ENCODE measurements at places on chromosomes 7 and 10.

GRCh38 chr10:100939763-100940344 is 27.1 kb downstream of the SLF2 start:
- no peak for DNase-seq

DNA sequence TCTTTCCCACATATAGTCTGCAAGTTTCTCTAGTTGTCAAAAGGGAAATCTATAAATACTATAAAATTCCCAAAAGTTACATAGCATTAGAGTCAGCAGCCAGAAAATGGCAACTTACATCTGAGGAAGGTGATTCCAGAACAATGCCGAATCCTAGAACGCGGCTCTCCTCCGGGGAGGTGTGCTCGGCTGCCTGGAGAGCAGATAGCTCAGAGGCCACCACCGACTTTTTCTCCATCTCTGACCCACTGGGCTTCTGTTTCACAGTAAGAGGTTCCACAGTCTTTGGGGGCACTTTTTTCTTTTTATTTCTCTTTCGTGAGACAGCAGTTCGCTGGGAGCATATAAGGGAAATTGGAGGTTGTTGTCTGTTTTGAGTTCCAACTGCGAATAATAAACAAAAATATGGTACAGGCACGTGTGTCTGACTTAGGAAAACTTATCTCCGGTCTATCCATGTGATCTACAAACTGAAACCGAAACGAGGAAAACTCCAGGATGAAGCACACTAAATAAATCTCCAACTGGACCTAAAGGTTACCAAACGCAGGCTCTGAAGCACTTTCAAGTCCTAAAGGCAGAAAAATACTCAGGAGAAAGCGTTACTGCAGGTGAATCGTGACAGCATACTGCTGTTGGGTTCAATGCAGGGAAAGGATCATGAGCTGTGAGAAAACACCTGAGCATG is 36.2 kb downstream of the BEND7 start:
- no peak for DNase-seq

DNA sequence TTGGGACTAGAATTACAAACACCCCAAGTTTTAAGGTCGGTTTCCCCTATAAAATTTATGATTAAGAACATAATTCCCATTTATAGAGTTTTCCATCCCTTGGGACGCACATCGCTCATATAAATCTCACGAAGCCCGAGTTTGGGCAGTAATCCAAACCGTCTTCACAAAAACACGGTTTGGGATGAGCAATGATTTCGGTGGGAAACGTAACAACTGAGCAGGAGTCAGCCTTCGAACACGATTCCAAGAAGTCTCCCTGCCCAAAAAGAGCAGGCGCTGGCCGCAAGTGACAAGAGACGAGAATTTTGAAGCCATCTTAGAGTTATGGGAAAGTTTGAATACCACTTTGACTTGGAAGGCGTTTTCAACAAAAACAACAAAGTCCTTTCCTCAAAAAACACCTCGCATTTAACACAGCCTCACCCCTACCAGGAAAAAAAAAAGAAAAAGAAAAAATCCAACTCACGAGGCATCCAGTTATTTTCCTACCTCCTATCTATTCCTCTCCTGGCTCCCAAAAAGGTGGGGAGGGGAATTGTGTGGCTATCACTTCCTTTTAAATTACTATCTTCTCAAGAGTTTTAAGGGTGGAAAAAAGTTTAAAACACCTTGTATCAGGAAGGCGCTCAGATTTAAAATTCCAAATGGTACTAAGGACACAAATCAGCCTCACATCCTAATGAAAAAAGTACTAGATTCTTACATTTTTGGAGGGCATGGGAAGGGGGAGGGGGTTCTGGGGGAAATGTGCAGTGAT is 1.6 kb downstream of the SEPHS1 start:
- no peak for DNase-seq

DNA sequence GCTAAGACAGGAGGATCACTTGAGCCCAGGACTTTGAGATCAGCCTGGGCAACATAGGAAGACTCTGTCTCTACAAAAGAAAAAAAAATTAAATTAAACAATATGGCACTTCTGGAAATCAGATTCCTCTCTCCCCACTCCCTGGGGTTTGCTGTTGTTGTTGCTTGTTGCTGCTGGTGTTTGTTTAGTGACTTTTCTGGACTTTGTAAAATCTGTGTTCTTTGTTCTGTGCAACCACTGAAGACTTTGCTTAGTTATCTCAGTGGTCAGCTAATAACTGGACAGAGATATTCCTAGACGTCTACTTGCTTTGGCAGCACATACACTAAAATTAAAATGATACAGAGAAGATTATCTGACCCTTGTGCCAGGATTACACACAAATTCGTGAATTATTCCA is 10.3 kb upstream of the WIPI2 start:
- no peak for DNase-seq

DNA sequence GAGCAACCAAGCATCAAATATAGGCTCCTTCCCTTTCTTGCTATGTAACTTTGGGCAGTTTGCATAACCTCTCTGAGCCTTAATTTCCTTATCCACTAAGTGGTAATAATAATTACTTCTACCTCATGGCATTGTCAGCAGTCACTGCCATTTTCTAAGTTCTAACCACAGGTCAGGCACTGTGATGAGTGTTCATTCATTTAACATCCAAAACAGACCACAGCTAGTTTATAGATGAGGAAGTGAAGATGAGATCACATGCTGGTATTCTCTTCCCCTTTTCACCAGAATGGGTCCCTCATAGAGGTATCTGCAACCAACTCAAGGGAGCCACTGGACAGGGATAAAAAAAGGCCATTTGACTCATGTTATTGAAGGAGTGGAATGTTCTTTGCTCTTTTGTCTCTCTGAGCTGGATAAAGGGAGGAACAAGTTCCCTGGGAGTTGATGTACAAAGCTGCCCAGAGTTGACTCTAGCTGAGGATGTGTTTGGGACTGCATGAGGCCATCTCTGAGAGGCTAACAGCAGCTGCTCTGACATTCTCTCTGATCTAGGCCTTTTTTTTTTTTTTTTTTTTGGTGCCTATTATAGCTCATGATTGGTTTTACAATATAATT is 65.0 kb downstream of the DNAJC12 start:
- DNase-seq, result no peak

DNA sequence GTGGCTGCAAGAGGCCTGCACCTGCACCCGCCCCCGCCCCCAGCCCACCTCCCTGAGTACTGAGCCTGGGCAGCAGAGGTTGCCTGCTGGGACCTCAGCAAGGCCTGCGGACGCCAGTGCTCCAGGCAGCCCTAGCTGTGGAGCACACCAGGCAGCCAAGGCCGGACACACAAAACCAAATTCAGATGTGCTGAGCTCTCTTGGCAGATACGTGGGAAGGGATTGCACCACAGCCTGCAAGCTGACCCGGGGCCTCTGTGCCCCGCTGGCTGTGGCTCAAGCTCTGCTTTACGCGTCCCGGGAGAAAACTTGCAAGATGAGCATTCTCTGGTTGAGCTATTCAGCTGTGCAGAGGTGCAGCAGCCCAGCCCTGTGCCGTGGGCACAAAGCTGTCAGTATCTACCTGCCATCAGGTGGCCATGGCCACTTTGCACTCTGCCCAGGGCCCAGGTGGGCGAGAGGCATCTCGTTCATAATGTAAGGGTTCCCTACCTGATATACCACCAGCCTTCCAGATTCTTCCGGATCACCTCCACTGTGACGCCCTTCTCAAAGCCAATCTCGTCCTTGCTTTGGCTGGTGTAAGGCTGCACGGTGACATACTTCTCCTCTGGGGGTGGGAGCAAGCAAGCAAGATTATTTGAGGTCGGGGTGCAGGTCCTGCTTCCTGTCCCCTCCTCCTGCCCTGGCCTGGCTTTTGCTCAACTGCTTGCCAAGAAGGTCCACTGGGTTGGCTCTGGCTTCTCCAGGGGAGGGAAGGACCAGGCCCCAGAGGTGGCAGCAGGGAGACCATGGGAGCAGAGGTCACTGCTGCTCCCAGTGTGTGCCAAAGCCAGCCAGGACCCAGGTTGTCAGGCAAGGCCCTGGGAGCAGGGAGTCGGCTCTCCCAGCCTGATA is 123.4 kb downstream of the NEURL1 start:
- DNase-seq, result no peak

DNA sequence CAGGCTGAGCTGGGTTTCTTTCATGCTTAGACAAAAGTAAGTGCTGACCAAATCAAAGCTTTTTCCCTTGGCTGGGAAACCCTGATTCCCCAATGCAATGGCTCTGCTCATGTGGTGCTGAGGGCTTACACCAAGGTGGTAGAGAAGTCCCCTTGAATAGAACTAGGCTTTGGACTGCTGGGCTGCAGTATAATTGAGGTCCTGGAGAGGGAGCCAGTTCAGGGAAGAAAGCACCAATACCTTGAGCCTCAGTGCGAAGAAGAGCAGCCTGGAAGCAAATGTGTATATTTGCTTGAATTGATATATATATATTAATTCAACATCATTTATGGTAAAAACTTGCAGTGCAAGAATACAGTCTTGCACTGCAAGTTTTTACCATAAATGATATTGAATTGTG is 391.1 kb downstream of the RPS24 start:
- no peak for DNase-seq

GRCh38 chr10:51711519-51711891 is 12.1 kb upstream of the CSTF2T start:
- DNase-seq, result no peak

GRCh38 chr7:5425507-5426225 is 2.0 kb upstream of the TNRC18 start:
- DNase-seq, result no peak

GRCh38 chr7:70263471-70264255 is 665.4 kb downstream of the AUTS2 start:
- DNase-seq, result no peak

DNA sequence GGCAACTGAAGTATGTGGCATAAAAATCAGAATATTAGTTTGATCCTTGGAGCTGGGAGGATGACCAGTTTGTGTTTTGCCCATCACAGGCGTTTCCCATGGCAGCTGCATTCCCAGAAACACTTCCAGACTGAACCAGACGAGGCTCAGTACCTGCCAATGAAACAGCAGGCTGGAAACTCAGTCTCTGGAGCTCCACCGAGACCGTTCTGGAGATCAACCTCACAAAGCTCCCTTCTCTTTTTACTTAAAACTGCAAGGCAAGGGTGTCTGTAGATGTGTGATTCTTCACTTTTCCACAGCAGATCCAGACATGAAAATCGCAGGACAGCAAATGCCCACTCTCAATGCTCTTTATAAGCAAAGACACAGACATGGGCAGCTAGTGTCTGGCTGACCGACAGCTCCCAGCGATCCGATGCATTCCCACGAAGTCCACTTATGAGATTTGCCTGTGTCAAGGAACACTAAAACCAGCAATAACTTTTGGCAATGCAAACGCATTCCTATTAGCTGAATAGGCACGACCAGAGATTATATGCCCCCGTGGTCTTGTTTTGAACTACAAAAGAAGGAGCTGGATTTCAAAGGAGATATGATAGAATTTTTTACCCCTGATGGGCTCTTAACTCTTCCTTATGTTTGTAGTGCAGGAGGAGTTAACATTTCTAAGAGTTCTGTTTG is 72.6 kb downstream of the ADAM12 start:
- DNase-seq, result no peak

GRCh38 chr7:13641714-13642113 is 347.8 kb downstream of the ETV1 start:
- no peak for DNase-seq

DNA sequence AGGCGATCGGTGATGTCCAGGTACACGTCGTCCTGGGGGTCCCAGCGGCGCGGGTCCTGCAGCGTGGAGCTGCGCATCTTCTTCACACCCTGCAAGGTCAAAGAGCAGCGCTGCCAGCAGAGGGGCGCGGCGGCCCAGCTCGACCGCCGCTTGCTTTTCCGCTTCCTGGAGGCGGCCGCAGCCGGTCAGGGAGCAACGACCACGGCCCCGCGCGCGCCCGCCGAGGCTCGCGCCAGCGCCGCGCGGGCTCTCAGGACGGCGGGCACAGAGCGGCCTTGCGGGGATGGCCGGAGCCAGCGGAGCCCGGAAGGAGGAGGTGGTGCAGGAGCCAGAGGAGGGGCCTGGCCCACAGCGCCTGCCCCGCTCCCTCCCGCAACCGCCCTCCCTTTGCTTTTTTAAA is 76.4 kb upstream of the CDC14C start:
- DNase-seq, result no peak

- no peak for DNase-seq
Measured at GRCh38 chr10:35343739-35344138, 7.4 kb downstream of the CCNY start.

- DNase-seq, result no peak
Measured at GRCh38 chr7:48173756-48174382, 2.6 kb downstream of the ABCA13 start.

GRCh38 chr10:52056291-52056690 is 257.8 kb upstream of the DKK1 start:
- no peak for DNase-seq

Measured in stimulated activated CD4-positive, alpha-beta T cell treated with anti-CD3 and anti-CD28 coated beads, Interleukin-1b, Interleukin-23, amount 100 ng/mL, for 1 hour (primary cell).